Temporal lobe (tissue), 4 donors: ENCODE measurements at places on chromosomes 4 and X. TPM values are rescaled to one million over a fixed set of nuclear protein-coding genes. Genes with fewer than 3 reads are reported as not detected.

LINC00632 gene
- total RNA-seq = 39.8 TPM

PCDH19 gene
- total RNA-seq = 40.8 TPM

PDHA2 gene
- total RNA-seq = not detected

CFP gene
- total RNA-seq = 0.49 TPM

RNF150 gene
- 43.3 TPM for total RNA-seq

TTC29 gene
- 0.74 TPM for total RNA-seq

SPIN4 gene
- 8.9 TPM for total RNA-seq
